ENCODE measurements at places on chromosomes 2 and 18.

DNA sequence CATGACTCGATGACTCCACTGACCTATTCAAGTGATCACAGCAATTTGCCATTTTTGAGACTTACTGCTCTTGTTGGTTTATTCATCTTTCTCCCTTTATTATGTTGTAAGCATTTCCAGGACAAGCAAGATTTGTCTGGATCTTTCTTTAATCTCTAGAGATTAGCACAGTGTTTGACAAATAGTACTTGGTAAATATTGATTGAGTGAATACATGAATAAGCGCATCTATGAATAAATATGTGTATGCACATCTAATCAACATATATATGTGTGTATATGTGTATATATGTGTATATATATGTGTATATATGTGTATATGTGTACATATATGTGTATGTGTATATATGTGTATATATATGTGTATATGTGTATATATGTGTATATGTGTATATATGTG is 7.3 kb downstream of the TMX3 start:
- no peak for DNase-seq

- peak; percentile 42 for DNase-seq
Observed at GRCh38 chr2:118309946-118310680, 221.8 kb downstream of the INSIG2 start.

- no peak for DNase-seq
Observed at GRCh38 chr2:231201475-231201814, 3.0 kb downstream of the ARMC9 start.

- no peak for DNase-seq
Observed at GRCh38 chr2:240455272-240455646, 19.8 kb downstream of the GPC1 start.

DNA sequence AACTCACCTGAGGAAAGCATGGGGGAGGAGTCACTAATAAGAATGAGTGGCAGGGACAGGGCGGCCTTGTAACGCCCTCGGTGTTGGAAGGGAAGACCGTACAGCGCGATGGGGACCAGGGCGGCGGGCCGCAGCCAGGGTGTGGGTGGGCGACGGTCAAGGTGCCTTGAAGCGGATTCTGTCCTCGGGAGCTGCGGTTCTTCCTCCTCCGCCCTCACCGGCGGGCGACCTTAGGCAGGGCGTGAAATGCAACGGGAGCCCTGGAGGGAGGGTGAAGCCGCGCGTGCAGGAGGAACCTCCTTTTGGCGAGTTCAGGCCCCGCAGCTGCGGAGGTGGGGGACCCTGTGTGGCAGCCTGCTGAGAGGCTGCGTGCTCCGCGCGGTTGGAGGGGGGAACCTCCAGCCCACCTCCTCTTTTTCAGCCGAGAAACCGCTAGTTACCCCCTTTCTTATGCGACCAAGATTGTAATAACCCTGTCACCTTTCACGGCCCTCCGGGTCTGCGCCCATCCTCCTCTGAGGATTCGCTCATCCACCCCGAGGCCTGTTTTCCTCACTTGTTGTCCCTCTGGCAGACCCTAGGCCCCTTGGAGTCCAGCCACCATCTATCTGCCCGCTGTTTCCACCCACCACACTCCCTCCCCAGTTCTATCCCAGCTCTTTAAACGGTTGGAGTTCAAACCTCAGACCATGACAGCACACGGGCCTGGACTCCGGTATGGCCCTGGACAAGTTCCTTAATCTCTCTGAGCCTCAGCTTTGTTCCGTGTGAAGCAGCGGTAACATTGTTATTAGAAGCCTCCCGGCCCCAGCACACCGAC is 823 bp upstream of the RNU2-63P start:
- DNase-seq, result no peak

GRCh38 chr2:126657148-126657635 is 1.2 kb downstream of the GYPC start:
- peak; percentile 11 for DNase-seq

DNA sequence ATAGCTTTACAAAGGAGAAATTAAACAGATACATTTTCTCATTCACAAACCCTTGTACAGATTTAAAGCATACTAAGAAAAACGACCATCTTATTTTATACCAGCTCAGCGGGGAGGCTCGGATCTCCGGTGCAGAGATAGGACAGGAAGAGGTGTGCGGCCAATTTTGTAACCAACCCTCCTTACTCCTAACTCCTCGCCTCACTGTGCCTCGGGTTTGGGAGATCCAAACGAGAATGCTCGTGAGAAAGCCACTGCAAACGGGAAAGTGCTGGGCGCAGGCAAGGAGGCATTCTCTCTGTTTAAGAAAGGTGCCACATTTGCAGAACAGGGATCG is 1.2 kb downstream of the KDSR start:
- DNase-seq, result no peak

DNA sequence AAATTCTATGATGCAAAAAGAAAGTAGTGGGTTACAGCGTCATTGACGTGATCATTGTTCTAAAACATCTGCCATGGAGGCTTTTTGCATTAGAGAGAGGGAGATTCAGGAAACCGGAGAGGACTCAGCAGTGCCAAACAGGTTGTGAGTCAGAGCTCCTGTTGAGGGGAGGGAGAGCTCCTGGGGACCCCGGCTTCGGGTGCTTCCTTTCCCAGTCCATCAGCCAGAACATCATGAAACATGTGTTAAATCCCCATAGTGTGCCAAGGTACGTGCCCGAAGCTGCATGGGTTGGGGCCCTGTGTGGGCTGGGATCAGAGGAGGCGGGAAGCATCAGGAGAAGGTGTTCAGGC is 791 bp upstream of the CYRIA start:
- no peak for DNase-seq

DNA sequence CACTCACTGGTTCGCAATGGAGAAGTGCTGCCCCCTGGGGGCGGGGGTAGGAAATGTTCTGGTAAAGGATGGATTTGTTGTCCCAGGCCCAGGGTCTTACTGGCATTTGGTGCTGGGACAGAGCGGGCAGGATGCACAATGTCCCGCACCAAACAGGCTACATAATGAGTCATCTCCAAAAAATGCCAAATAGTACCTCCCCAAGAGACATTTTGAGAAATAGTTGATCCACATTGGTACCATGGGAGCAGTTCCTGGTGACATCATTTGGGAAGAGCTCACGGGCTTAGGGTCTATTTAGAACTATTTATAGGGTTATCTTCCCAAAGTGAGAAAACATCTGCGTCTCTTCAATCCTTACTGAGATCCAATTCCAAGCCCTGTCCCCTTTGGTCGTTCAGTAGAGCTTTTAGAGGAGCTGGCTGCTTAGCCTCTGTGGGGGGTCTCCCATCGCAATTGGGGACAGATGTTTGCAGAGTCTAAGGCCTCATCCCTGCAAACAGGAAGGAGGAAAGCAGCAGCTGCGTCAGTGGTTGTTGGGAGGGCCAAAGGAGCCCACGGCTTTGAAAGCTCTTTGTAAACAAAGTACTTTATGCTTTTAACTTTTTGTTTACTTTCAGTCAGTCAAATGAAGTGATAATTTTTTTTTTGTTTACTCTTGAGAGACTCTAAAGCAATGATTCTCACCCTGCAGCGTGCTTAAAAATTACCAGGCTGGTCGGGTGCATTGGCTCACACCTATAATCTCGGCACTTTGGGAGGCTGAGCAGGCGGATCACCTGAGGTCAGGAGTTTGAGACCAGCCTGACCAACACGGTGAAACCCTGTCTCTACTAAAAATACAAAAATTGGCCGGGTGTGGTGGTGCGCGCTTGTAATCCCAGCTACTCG is 49.3 kb downstream of the GREB1 start:
- peak; percentile 57 for DNase-seq

GRCh38 chr2:239311132-239312040 is 89.4 kb downstream of the HDAC4 start:
- DNase-seq, result peak; percentile 8

DNA sequence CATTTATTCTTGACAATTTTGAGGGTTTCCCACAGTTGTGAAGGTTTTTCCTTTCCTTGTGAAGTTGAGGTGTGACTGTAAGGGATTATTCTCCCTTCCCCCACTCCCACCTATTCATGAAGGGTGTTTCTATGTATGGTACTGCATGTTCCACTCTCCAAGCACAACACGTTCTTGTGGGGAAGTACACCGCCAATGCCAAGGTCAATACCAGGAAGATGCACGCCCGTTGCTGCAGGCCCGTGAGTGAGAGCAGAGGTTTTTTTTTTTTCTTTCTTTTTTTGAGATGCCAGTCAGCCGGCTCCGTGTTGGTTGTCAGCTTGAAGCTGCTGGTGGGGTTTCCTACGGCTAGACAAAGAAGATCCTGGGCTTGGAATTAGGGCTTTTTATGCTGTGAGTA is 38.6 kb upstream of the EPHA4 start:
- DNase-seq, result no peak

GRCh38 chr2:164479460-164479859 is 141.8 kb downstream of the GRB14 start:
- no peak for DNase-seq

- DNase-seq, result no peak
Observed at GRCh38 chr2:12212841-12213597, 466.6 kb downstream of the LPIN1 start.

GRCh38 chr2:205872716-205873115 is 190.4 kb downstream of the NRP2 start:
- DNase-seq, result no peak

- no peak for DNase-seq
Observed at GRCh38 chr2:96642564-96643360, at the start of gene FER1L5. Gene FER1L5 (plus strand): TSS chr2:96642764. CDS start chr2:96642837, 73 bp downstream.

DNA sequence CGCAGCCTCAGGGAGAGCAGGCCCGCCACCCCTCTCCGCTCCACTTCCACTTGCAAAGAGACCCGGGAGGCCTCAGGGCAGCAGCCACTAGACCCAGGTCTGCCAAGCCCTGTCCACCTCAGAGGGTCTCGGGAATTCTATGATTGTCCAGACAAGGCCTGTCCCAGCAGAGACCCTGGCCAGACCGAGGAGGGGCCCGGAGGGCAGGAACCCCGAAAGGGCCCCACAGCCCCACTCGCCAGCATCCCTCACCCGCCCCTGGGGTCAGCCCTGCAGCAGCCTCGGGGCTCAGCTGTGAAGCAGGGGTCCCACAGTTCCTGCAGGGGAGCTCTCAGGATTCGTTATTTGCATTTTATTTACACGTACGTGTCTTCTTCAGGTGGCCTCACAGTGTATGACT is 269.5 kb downstream of the EIPR1 start:
- no peak for DNase-seq

- DNase-seq, result no peak
Observed at GRCh38 chr2:130963196-130963848, 126.6 kb downstream of the ARHGEF4 start.

GRCh38 chr2:6441800-6442199 is 423.9 kb downstream of the CMPK2 start:
- DNase-seq, result no peak

DNA sequence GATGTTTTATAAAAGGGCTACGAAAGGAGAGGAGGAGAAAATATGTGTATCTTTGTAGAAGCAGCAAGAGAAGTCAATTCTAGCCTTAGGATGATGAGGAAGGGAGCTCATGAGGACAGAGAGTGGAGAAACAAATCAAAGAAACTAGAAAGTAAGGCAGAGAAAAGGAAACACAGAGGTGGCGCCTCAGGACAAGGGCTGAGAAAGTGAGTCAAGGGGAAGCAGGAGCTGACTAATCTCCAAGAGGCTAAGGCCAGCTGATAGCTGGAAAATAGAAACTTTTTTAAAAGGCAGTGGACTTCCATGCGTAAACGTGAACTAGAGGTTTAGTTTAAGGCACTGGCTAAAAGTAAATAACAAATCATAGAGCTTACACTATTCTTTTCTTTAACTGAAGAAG is 173.3 kb downstream of the ANKRD44 start:
- peak; percentile 17 for DNase-seq

DNA sequence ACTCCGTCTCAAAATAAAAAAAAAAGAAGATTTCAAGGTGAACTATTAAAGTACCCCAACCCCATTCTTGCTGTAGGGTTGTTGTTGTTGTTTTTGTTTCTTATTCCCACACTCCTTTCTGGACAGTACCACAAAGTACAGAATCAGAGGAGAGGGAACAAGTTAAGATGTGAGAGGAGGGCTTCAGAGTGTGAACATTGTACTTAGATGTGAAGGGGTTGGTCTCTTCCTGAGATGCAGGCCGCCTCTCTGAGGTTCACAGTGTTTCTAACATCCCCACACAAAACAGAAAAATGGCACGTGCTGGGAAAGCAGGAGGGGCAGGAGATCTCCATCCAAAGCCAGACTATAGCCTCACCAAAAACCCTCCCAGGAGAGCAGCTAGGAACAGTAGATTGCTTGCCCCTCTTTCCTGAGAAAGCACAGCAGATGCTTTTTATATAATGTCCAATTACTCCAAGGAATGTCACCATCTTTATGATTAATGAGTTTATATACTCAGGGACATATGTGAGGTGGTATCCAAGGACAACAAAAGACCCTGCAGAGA is 22.6 kb downstream of the ADD2 start:
- DNase-seq, result no peak

- no peak for DNase-seq
Observed at GRCh38 chr2:19609266-19609665, 250.8 kb upstream of the OSR1 start.

DNA sequence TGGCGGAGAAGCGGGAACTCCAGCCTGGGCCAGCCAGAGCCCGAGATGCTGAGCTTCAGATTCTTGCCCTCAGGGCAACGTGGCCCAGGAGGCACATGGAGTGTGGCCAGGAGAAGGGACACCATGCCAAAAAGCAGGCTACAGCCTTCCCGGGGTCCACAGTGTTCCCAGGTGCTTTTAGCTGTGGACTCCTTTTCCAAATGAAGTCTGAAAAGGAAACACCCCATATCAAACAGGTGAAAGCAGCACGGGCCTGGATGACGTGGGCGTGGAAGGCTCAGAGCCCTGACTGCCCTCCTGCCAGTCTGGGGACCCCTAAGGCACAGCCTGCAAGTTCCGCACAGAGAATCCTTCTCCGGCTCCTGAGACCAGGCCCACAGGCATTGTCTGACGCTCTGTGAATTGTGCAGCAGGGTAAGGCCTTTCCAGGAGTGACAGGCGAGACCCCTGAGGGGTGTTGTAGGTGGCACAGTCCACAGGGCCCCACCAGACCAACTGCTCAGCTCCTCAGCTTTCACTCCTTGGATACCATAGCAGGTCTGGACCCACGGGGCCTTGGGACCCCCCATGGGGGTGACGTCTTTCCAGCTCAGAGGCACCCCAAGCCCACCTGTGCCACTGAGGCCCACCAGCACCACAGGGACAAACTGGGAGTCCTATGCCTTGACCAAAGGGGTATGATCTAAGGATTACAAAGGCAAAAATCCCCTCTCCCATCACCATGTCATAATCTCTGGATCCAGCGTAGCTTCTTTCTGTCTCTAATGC is 69.6 kb upstream of the RAB6C start:
- no peak for DNase-seq

All from inflammatory macrophage (primary cell).